NCI-H510A treated with DMSO at 0.1 percent for 48 hours (cell line): ENCODE measurements at places on chromosomes 5 and 9.
A peak's percentile ranks its signal among the peaks of the same experiment; 100 is the strongest.

GRCh38 chr5:172303162-172303561 lies 19.6 kb upstream of the UBTD2 start:
- DNase-seq: no peak

DNA sequence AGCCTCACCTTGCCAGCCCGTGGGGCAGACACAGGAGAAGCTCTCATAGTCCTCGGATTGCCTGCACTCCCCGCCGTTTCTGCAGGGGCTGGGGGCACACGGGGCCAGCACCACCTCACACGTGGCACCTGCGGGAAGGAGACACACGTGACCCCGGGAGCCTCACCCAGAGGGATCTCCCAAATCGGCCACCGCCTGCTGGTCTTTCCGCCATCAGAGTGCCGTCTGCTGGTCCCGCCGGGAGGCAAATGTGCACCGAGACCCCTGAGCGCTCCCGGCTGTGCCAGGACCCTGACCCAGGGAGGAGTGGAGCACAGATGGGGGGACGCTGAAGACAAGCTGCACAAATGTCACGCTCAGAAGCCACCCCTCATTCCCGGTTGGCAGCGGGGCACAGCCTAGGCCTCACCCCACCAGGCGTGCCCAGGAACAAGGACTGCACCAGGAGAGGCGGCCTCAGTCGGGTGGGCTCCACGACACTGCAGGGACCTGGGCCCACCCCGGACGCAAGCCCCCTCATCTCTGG lies 28.4 kb upstream of the SEC16A start:
- DNase-seq: no peak

GRCh38 chr5:77744116-77744515 lies 32.0 kb downstream of the TBCA start:
- DNase-seq: no peak

GRCh38 chr9:34526026-34526425 lies 3.2 kb upstream of the ENHO start:
- no peak for DNase-seq

DNA sequence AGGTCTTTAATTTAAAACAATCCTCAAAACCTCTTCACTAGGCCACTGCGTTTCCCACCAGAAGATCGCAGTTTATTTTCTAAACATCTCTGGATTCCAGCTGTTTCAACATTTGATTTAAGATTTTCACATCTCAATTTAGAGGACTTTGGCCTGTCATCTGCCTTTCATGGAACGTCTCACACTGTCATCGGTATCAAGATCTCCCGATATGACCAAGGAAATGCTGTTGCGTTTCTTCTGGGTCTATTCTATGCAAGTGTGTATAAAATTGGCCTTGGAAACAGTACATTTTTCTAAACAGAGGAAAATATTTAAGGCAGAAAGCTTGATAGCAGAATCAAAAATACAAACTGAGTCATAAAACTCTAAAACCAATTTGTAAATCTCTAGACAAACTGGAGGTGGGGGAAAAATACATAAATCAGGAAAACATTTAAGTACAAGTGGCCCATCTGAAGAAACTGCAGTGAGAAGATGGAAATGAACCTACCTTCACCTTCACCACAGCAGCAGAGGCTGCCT lies 53.6 kb upstream of the SIMC1 start:
- no peak for DNase-seq

- no peak for DNase-seq
Measured at GRCh38 chr9:110990481-110990880, 47.8 kb downstream of the LPAR1 start.

DNA sequence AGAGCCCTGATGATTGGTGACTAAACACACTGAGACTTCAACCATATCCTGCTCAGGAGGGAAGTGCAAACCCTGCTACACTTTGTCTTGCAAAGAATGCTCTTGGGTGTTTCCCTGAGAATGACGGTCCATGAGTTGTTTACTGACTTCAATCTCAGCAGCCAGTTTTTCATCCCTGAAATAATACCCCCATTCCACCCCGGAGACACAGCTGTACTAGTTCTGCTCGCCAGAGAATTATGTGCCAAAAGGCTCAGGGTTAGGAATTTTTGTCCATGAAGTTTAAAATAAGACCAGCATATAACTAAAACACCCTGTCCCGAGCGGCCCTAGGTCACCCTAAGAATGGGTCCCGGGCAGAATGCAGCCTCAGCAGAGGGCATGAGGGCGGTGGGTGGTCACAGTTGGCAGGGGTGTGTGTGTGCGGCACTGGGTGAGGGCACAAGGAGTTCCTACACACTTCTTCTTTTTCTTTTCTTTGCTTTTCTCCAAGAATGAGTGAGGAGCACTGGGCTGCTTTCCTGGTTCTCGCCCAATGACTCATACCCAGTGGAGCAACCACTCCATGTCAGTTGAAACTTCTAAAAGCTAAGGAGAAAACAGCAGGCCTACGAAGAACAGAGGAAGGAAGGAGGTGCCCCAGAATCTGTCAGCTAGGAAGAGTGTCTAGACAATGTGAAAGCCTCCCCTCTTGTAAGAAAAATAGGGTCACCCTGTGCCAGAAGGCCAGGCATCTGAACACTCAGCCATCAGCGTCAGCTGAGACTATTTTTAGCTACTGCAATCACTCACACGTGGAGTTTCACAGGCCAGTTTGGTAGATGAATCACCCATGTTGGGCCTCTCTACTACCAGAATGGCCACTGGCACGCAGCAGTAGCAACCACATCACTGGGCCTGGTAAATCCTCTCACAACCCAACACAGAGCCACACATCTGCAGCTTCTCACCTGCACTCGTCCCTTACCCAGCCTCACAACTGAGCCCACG lies 105.9 kb downstream of the DPYSL3 start:
- no peak for DNase-seq

DNA sequence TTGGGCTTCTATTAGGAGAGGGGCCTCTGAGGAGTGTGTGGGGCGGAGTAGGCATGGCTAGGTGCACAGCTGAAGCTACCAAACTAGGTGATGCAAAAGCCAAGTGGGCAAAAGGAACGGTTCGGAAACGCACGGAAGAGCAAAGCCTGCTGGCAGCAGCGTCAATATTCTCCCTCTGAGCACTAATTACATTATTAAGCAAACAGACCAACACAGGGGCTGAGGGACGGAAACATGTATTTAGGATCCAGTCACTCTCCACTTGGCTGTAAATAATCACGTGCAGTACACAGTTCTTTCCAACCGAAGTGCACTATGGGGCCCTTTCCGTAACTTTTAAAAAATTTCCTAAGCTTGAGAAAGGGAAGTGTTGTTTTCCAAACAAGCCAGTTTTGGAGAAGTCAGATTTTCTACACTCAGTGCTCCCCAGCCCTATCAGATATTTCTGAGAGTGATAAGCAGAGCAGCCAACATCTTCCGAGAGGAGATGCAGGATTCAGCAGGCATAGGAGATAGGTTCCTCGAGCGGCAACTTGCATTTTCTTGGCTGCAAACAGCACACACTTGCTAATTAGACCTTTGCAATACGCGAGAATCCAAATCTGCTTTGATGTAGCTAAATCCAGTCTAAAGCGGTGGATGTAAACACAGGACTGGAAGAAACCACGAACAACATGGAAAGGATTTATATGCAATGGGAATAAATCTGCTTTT lies 217.2 kb upstream of the TBCA start:
- peak; percentile 26 for DNase-seq

GRCh38 chr5:125154301-125155110 lies 408.1 kb upstream of the ZNF608 start:
- DNase-seq: no peak

DNA sequence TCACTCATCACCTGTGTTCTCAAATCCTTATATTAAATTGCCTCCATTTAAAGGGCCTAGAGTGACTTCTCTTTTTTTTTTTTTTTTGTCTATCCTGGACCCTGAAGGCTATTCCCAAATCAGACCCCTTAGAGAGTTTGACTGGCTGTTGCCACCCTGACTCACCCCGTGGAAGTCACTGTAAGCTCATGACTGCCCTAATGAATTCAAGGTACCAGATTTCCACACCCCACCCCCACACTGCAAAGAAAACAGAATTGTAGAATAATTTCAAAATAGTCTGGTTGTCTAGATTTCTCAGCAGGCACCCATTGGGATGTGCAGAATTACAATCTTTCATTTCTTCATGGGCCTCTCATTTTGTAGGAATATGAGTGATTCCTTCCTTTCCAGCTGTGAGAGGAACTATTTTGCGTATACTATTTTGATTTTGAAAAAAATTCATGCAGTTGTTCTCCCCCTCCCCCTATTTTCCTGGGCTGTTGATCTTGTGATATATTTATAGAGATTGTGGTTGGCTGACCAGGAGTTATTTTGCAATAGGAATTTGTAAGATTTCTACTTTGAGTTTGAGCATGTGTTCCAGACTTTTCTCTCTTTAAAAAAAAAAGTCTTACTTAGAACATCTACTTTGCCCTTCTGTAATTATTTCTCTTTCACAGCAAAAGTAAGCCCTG lies 79.1 kb downstream of the ZNF618 start:
- no peak for DNase-seq

DNA sequence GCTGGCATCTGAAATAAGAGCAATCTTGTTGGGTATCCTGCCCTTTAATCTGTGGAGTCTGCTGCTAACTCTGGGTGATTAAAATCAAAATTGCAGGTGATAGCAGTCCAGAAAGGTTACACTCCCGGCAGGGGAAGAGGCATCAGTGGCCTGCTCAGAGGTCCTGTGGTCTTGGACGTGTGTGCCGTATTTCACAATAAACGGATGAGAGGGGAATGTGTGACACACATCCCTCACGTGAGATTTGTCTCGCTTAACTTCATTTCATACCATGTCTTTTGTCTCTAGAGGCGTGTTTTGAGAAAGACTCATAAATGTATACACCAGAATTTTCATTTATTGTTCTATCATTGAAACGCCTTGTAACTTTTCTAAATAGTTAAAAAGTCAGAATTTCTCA lies 36.6 kb downstream of the FAM240B start:
- DNase-seq: no peak

GRCh38 chr9:17535176-17535575 lies 43.7 kb upstream of the SH3GL2 start:
- DNase-seq: no peak

DNA sequence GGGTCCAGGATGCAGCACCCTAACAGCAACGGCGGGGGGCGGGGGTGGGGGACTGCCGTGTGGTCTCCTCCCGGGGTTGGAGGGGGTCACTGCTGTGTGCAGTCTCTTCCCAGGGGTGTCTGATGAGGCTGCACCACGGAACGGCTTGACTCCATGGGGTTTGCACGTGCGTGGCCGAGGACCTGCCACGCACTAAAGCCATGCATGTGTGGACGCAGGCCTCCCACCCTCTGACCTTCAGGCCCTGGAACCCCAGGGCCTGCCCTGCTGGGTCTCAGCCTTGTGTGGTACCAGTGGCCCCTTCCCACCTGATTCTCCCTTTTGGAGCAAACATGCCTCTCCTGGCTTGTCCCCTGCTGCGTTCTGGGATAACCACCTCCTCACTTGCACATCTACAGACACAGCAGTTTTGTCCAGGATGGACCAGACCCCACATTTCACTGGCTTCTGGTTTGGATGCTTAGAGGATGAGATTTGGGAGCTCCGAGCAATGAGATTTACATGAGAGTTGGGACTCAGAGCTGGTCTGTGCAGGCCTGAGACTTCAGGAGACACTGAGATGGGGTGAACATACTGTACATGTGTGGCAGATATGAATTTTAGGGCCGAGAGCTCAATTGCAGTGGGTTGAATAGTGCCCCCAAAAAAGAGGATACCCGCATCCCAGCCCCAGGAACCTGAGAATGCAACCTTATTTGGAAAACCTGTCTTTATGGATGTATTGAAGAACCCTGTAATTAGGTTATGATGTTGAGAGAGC lies 45.8 kb downstream of the SLC12A7 start:
- no peak for DNase-seq

- DNase-seq: no peak
Measured at GRCh38 chr5:14171621-14172020, 28.5 kb downstream of the TRIO start.

- no peak for DNase-seq
Measured at GRCh38 chr9:31733166-31733565, 651.3 kb upstream of the ACO1 start.

DNA sequence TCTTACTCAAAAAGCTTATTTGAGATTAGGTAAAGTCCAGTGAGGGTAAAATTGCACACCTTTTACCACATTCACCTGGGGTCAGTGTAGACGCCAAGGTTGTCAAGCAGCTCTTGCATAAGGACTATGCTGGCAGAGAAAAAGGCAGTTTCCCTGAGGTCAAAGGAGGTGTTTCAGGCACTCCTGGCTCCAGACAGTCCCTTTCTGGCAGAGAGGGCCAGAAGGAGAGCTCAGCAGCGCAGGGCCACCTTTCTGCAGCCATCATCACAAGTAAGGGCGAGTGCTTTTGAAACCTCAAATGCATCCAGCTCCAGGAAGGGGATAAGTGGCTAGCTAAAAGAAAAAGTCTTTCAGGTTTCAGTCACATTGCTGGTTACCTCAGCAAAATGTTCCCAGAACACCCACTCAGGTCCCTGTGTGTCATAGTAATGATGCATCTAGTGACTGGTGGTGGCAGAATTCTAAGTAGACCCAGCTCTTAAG lies 16.7 kb upstream of the IL13 start:
- no peak for DNase-seq

GRCh38 chr9:3968891-3969290 lies 331.0 kb downstream of the GLIS3 start:
- DNase-seq: no peak

DNA sequence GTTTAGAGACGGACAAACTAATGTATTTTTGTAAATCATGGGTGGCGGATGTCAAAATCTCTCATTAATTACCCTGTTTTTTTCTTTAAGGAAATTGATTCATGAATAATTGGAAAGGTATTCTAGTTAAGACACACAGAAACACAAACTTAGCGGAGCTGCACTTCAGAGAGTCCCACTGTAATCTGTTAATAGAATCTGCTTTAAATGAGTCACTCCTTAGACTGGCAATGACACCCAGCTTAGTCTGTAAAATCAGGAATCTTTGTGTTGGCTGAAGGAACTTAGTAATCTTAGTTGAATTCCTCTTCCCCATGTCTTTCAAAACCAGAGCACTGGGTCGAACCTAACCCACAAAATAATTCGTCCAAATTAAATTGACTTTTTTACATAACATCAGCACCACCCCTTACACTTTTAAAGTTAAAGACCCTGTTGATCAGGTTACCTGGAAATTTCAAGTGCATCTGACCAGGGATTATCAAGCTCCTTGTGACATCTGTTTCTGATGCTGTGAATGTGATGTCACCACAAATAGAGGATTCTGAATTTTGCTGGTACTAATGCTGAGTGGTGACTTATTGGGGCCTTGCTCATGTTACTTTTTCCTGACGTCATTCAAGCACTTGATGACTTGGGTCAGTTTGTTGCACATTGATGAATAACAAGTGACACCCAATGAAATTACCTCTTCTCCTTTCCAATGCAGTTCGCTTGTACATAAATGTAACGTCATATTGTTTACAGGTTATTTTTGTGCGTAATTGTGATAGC lies 313.6 kb downstream of the KCTD16 start:
- no peak for DNase-seq

GRCh38 chr9:93317495-93318094 lies 133.7 kb downstream of the WNK2 start:
- no peak for DNase-seq

GRCh38 chr5:177468685-177469628 lies 4.5 kb downstream of the DBN1 start:
- DNase-seq: no peak

GRCh38 chr5:33238826-33239695 lies 201.7 kb upstream of the TARS1 start:
- no peak for DNase-seq
